ENCODE measurements at places on chromosomes 7 and 10.

DNA sequence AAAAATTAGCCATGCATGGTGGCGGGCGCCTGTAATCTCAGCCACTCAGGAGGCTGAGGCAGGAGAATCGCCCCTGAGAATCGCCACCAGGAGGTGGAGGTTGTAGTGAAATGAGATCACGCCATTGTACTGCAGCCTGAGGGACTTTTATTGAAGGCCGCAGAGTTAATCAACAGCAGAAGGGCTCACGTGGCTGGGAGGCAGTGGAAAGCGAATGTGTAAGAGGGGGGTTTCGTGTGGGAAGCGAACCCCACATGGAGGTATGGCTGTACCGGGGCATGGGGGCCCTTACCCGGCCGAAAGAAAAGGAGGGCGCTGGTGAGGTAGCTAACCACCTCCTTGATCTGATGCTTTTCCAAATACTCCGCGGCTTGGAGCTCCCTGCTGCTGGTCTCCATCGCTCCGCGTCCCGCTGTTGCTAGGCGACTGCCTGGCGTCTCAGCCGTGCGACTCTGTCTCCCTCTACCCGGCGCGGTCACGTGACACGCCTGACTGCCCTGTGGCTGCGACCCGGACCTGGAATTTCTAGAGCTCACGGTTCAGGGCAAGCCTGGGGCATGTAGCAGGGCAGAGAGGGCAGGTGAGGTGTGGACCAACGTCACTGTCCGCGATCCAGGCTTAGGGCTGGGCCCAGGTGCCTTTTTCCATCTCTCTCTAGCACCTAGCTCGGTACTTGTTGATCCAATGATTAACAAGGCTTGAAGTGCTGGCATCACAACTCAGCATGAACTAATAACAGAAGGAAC, at the start of gene EFCAB10:
TSS of gene EFCAB10 (minus strand) at position 428 of the 746 bp plus-strand sequence. CDS start at position 398, 30 bp downstream.
- DNase-seq = peak; percentile 79

DNA sequence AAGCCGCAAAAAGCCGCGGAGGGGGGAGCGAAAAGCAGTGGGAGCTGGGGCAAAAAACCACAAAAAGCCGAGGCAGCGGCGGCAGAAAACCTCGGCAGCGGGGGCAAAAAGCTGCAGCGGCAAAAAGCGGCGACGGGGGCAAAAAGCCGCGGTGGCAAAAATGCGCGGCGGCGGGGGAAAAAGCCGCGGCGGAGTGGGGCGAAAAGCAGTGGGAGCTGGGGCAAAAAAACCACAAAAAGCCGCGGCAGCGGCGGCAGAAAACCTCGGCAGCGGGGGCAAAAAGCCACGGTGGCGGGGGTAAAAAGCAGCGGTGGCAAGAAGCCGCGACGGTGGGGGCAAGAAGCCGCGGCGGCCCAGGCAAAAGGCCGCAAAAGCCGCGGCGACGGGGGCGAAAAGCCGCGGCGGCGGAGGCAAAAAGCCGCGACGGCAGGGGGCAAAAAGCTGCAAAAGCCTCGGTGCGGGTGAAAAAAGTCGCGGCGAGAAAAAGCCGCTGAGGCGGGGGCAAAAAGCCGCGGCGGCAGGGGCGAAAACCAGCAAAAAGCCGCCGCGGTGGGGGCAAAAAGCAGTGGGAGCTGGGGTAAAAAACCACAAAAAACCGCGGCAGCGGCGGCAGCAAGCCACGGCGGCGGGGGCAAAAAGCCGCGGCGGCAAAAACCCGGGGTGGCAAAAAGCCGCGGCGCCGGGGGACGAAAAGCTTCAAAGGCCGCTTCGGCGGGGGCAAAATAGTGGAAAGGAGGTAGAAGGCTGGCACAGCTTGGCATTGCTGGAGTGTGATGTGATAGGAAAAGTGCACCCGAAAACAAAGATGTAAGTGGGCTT, 135.9 kb downstream of the ZNF92 start:
- DNase-seq = no peak

GRCh38 chr7:46011059-46011458, 90.0 kb upstream of the IGFBP3 start:
- DNase-seq = no peak

GRCh38 chr7:150388709-150389531, 9.8 kb downstream of the ZNF775 start:
- DNase-seq = peak; percentile 29

DNA sequence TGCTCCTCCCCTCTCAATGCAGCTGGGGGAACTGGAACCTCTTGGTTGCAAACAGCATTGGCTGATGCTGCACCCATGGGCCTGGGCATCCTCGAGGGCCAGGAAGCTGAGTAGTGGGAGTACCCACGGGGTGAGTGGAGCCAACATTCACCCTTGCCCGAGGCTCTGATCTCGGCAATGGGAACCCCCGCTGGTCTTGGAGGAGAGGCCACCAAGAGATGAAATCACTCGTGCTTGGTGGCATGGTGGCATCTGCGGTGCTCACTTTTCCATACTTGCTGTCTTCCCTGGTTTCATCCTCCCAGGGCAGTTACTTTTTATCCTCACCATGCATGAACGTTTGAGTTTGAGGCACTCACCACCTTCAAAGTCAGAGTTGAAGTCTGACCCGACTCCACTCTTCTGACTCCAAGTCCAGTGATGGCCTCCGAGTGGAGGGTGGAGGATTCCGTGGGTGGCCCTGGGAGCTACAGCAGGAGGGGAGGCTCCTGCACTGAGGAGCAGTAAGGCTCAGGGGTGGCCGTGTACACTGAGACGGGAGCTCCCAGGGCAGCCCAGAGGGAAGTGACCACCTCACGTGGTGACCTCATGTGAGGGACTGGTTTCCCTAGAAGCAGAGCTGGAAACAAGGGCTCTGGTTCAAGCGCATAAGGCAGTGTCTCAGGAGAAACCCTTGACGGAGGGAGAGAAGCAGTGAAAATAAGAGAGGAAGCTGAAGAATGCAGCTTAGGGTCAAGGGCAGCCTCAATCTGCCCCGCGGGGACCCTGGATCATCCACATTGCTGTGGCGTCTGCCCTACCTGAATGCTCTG, 349.1 kb downstream of the TCERG1L start:
- DNase-seq = no peak

GRCh38 chr7:134856691-134857090, 77.3 kb downstream of the CALD1 start:
- DNase-seq = no peak

DNA sequence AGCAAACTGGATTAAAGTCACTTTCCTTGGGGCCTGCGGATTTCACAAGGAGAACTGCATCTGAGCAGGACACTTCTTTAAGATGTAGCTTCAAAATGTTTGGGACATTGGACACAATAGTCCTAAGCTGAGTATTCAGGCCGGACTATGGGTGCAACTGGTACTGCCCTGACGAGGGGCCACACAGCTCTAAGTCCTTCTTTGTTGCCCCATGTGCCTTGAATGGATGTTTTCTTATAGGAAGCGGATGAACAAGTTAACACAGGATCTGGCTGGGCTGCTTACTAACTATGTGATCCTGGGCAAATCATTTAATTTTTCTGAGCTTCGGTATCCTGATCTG, 147.8 kb upstream of the KLF14 start:
- no peak for DNase-seq

- no peak for DNase-seq
Measured at GRCh38 chr10:29408847-29409240, 120.0 kb downstream of the LYZL1 start.

All from GM03348 (cell line).